ENCODE measurements at places on chromosomes 2 and 18.

- DNase-seq: no peak
These were observed at the start of gene SFTPB for GRCh38 chr2:85668009-85668856. SFTPB (minus strand) TSS chr2:85668199; CDS start chr2:85668183, 16 bp downstream.

GRCh38 chr2:8422450-8422800, 259.4 kb upstream of the ID2 start:
- no peak for DNase-seq

DNA sequence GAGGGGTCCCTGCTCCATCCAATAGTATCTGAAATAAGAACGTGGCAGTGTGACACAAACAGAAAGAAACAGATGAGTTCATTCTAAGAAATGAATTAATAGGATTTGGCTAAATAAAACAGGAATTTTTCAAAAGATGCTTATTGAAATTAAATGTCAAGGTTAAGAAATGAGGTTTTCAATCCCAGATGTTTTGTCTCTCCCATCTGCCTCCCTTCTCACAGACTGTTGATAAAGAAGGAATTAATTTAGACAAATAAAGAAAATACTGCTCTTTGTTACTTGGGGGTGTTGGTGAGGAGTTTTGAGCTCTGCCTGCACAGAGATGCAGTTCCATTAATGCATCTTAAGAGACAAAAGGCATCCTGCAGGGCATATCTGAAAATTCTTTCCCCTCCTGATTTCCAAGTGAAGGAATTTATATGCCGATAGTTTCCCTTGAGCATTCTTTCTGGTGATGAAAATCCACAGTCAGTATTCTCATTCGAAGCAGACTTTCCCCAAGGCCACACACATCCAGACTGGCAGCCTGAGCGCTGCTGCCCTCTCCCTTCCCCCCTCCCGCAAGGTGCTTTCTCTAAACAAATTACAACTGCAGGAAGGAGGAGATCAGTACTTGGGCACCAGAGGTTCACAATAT, 385.4 kb upstream of the RND3 start:
- DNase-seq: no peak

- DNase-seq: no peak
These were observed 698.2 kb downstream of the TRIB2 start for GRCh38 chr2:13414897-13415296.

DNA sequence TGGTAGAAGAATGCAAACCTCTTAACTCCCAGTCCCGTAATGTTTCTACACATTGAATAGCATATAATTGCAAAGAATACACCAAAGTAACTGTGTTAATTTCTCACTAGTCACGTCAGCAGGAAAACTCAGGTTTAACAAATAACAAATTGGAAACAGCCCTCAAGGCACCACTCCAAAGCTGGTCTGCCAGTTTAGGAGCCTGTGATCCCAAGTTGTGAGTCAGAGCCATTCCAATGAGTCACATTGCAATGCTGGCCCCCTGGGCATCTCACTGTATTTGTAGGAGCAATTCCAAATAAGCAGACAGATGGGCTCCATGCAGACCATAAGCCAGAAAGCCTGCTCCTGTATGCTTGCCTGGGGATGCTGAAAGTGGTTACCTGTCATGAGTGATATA, 143.2 kb upstream of the SETBP1 start:
- no peak for DNase-seq

GRCh38 chr2:30216157-30216556, 15.2 kb upstream of the LBH start:
- DNase-seq: no peak

DNA sequence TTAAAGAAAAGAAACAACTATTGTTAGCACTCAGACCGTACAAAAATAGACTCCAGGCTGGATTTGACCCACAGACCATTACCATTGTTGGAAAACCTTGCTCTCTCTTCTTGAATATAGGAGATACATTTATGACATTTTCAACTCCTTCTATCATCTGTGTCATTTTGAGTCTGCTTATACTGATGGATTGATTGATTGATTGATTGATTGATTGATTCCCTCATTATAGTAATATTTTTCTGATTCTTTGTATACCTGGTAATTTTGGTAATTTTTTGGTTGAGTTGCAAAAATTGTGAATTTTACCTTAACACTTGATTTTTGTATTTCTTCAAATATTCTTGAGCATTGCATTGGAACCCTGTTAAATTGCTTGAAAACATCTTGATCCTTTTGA, 114.2 kb upstream of the KLHL29 start:
- no peak for DNase-seq

DNA sequence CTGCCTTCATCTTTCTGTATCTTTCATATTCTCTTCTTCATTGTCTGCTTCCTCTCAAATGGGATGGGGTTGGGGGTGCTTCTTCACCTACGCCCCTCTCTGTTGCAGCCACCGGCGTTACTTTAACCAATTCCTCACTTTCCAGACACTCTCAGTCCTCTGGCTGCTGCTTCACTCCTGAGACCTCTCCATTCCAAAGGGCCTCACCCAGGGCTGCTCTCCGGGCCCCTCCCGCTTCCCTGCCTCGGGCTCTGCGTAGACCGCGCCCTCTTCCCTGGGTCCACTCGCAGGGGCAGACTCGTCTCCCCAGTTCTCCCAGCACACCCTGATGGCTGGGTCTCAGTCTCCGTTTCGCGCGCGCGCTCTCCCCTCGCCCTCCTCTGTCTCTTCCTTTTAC, 926 bp downstream of the SERPINB8 start:
- no peak for DNase-seq

DNA sequence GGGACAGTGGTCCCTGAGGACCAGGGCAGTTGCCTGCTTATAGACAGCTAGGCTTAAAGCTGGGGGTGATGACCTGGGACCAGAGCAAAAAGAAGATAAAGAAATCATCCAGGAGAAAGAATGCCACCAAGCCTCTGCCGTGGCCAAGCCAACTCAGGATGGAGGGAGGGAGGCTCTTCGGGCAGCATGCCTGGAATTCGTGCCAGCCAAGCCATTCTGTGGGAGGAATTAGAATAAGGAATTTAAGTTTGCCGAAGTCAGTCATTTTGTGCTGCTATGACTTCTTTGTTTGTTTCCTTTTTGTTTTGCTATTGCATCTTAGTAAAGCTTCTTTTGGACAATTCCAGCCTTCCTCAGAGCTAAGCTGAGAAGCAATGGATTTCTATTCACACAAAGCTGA, 124.1 kb downstream of the EN1 start:
- no peak for DNase-seq

DNA sequence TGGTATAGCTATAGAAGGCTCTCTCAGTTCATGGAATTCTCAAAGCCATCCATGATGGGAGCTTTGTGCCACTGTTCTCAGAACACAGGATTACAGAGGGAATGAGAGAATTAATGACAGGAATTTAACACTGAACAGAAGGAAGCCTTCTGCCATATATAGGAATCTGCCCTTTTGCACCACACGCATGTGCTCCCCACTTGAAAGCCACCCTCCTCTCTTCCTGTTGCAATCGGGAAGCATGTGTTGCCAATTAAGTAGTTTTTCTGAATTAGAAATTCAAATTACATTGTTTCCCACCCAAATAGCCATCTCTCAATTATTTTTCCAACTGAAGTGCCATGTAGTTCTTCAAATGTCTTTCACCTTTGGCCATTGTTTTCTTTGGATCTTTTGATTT, 71.3 kb downstream of the C1D start:
- no peak for DNase-seq

GRCh38 chr2:222318026-222318711, 19.4 kb upstream of the PAX3 start:
- DNase-seq: peak; percentile 58

DNA sequence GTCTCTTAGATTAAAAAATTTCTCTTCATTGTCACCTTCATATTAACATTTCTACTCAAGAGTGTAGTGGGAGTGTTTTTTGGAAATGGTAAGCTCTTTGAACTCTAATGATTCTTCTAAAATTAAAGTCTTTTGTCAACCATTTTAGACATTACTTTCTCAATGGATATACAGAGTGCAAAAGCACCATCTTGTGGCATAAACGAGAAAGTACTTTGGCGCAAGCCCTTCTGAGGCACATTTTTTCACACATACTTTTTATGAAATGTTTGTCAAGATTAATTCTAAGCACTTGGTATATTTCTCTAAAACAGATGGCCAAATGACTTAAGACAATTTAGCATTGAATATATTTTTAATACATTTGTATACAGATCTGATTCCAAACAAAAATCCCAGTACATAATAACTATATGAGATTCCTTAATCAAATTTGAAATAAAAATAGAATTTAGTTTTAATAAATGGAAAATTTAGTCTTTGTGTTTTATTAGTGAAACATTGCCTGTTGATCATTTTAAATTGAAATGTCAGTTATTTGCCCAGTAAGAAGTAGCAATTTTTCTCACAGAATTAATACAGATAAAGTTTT, 63.3 kb upstream of the GALNT5 start:
- peak; percentile 5 for DNase-seq
